Tibial artery (tissue), 4 donors: ENCODE measurements at places on chromosomes 2 and 18.

GRCh38 chr18:76721207-76721996 lies 101.0 kb upstream of the ZNF236 start:
- DNase-seq = no peak
- no peaks in the 10 kb centered on the region for H3K4me1 ChIP-seq
- no peak overlapping the region for H3K27ac ChIP-seq
- no peak overlapping the region for H3K4me3 ChIP-seq
- H3K36me3 ChIP-seq = no peaks in the 10 kb centered on the region

DNA sequence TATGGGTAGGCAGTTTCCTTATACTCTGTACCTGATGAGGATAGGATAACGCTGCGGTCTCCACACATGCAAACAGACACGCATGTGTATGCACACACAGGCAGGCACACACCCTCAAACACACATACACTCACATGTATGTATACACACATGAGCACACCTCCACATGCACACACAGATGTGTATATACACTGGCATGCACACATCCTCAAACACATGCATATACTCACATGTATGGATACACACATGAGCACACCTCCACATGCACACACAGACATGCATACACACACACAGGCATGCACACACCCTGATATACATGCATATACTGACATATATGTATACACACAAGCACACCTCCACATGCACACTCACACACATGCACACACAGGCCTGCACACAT lies 267.8 kb upstream of the HDAC4 start:
- peaks cover 14% of the 10 kb centered on the region for H3K27me3 ChIP-seq
- H3K36me3 ChIP-seq = no peaks in the 10 kb centered on the region
- H3K27ac ChIP-seq = no peak overlapping the region

DNA sequence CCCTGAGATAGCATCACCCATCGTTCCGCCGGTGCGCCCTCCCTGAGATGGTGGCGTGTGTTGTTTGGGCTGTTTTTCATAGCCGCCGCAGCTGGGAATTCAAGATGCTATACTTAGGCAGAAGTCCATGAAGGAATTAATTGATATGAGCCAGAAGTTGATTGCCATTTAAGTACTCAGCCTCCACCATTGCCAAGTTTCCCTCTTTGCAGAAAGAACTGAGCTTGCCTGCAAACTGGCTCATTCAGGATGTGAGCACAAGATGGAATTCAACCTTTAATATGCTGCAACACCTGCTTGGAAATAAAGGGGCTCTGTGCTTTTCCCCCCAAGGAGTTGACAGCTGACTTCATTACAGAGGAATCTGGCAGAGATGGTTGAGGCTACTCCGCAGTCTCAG lies 295.5 kb downstream of the ZNF521 start:
- H3K4me3 ChIP-seq = no peak overlapping the region
- H3K4me1 ChIP-seq = no peaks in the 10 kb centered on the region
- no peak for DNase-seq
- no peaks in the 10 kb centered on the region for H3K36me3 ChIP-seq

- H3K36me3 ChIP-seq = no peaks in the 10 kb centered on the region
- no peak overlapping the region for H3K4me3 ChIP-seq
- no peak overlapping the region for H3K27ac ChIP-seq
- H3K4me1 ChIP-seq = no peaks in the 10 kb centered on the region
- DNase-seq = no peak
- no peaks in the 10 kb centered on the region for H3K27me3 ChIP-seq
These were observed 61.8 kb upstream of the ARL4C start for GRCh38 chr2:234558642-234559041.

- no peak for DNase-seq
- H3K4me3 ChIP-seq = no peak overlapping the region
- H3K4me1 ChIP-seq = peaks cover 20% of the 10 kb centered on the region
- H3K27ac ChIP-seq = no peak overlapping the region
These were observed 7.7 kb downstream of the LOXL3 start for GRCh38 chr2:74546004-74546403.

DNA sequence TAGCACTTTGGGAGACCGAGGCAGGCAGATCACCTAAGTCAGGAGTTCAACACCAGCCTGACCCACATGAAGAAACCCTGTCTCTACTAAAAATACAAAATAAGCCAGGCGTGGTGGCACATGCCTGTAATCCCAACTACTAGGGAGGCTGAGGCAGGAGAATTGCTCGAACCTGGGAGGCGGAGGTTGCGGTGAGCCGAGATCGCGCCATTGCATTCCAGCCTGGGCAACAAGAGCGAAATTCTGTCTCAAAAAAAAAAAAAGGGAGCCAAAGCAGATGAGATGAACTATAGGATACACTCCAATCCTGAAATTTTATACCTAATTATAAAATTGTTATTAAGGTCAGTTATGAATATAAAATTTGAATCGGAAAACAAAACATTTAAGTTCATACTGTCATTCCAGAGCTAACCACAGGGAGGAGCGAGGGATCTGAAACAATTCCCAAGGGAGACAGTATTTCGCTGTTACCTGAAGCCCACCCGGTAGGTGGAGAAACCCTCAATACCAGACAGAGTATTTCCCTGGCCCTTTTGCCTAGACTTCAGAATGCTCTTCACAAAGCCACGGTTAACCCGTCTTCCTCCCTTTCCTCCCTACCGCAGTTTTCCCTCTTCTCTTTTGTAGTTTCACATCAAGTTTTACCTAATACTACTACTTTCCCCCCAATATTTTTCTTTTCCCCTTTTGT lies 1.4 kb downstream of the PPM1G start:
- peak overlapping the region; percentile 85 for H3K4me3 ChIP-seq
- H3K27ac ChIP-seq = no peak overlapping the region
- no peaks in the 10 kb centered on the region for H3K4me1 ChIP-seq
- H3K27me3 ChIP-seq = no peaks in the 10 kb centered on the region
- no peak for DNase-seq

DNA sequence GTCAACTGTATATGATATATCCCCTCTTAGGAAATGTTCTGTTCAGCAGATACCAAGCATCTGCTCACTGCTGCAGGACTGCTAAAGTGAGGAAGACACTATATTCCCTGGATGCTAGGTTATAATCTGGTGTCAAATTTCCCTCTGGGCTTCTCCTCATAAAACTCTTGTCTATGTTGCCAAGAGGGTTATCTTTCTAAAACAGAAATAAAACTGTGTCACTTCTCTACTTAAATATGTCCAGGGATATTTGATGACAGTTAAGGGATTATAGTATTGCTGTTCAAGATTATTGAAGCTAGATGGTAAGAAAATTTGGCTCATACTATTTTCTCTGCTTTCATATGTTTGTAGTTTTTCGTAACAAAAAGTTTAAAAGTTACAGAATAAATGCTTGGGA lies 30.5 kb upstream of the SNRNP27 start:
- no peak for DNase-seq
- H3K27ac ChIP-seq = no peak overlapping the region
- no peak overlapping the region for H3K4me3 ChIP-seq
- H3K4me1 ChIP-seq = no peaks in the 10 kb centered on the region

- H3K36me3 ChIP-seq = no peaks in the 10 kb centered on the region
- DNase-seq = no peak
- H3K4me3 ChIP-seq = no peak overlapping the region
These were observed 166.9 kb downstream of the CDCA7 start for GRCh38 chr2:173521450-173522192.

- H3K27me3 ChIP-seq = no peaks in the 10 kb centered on the region
- no peak overlapping the region for H3K27ac ChIP-seq
- H3K4me3 ChIP-seq = no peak overlapping the region
- H3K4me1 ChIP-seq = peaks cover 6% of the 10 kb centered on the region
- DNase-seq = no peak
These were observed 74.1 kb downstream of the SCG2 start for GRCh38 chr2:223528036-223528435.

GRCh38 chr2:42569883-42570282 lies 1.5 kb downstream of the MTA3 start:
- peak overlapping the region; percentile 82 for H3K27ac ChIP-seq
- peak overlapping the region; percentile 74 for H3K4me3 ChIP-seq
- peaks cover 25% of the 10 kb centered on the region for H3K4me1 ChIP-seq
- peaks cover 21% of the 10 kb centered on the region for H3K36me3 ChIP-seq
- no peak for DNase-seq

DNA sequence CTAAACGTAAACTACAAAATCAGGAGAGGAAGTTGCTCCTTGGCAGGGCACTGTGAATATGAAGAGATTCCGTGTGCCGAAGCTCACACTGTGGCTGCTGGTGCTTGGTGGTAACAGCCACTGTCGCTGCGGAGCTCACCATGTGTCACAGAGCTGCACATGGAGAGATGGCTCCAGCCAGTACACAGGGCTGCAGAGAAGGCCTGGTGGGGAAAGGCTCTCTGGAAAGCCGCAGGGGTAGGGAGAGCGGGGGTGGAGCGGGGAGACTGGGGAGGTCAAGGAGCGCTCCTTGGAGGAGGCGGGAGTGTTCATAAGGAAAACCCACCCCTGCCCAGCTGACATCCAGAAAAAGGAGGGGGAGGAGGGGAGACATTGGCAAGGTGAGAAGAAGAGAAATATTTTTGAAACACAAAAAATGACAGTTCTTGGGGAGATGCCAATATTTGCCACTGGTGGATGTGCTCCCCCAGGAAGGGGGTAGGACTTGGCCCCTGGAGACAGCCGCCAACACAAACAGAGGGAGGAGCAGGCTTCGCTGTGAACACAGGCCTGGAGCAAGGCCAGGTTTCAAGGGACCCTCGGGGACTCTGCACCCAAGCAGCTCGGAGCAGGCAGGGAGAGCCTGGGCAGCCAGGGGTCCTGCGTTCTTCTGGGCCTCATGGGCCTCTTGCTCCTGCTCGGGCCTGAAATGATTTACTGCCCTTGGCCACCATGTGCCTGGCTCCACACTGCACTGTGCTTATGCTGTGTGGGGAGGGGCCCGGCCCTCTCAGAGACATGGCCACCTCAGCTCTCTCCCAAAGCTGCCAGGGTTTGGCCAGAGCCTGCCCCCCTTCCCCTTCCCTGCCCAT lies 102.6 kb upstream of the GLI2 start:
- H3K27me3 ChIP-seq = no peaks in the 10 kb centered on the region
- H3K4me1 ChIP-seq = peaks cover 10% of the 10 kb centered on the region
- no peaks in the 10 kb centered on the region for H3K36me3 ChIP-seq
- H3K4me3 ChIP-seq = no peak overlapping the region
- H3K27ac ChIP-seq = peak overlapping the region; percentile 46

DNA sequence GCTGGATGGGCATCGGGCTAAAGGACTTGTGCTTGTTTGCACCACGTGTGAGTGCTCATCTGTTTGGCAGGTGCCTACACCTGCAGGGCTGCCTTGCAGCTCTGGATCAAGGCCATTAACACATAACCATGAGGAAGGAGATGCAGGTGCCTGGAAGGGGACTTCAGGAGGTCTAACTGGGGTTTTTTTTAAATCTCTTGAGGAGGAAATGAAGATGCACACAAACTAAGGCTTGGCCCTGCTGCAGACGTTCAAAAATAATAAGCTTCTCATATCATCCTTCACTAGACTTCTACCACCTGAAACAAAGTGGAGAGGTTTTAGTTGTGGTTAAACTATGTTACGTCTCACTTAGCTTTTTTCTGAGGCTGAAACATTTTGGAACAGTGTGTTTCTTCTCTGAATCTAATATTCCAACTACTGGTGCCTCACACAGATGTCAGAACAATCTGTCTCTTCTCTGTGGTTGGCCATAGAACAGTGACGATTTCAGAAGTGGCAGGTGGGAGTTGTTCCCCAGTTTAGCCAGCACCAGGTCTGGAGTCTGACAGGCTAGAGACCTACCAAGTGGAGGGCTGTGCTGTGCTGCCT lies 36.5 kb downstream of the BCL2L11 start:
- H3K4me3 ChIP-seq = no peak overlapping the region
- no peak overlapping the region for H3K27ac ChIP-seq
- no peaks in the 10 kb centered on the region for H3K27me3 ChIP-seq
- H3K36me3 ChIP-seq = peaks cover 36% of the 10 kb centered on the region

- H3K27ac ChIP-seq = no peak overlapping the region
- no peaks in the 10 kb centered on the region for H3K4me1 ChIP-seq
- H3K4me3 ChIP-seq = no peak overlapping the region
- H3K27me3 ChIP-seq = peaks cover 29% of the 10 kb centered on the region
- no peaks in the 10 kb centered on the region for H3K36me3 ChIP-seq
These were observed 24.0 kb downstream of the RAX start for GRCh38 chr18:59249199-59249774.

DNA sequence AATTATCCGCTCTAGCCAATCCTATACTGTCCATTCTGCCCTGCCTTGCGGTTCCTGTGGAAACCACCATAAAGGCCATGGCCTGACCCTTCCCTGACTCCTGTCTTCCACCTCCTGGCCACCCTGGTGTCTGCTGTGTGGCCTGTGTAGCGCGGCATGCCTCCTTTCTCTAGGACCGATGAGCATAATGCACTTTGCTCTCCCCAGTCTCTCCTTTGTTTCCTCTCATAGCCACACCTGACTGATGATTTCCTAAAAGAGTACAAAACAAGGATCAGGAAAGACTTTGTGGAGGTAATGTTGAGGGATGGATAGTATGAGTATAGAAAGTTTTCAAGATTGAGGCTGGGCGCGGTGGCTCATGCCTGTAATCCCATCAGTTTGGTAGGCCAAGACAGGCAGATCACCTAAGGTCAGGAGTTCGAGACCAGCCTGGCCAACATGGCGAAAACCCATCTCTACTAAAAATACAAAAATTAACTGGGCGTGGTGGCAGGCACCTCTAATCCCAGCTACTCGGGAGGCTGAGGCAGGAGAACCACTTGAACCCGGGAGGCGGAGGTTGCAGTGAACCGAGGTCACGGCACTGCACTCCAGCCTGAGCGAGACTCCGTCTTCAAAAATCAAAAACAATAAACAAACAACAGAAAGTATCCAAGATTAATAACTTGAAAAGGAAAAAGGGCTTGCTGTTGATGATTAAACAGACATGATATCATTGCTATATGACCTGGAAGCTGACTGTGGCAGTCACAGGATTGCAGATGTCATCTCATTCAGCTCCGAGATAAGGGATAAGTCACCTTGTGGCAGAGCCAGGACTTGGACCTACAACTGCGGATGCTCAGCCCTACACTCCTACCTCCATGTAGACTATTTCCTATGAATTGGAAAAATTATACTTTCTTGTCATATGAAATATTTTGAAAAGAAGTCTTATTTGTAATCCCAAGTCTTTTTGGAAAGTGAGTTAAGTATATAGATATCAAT lies 16.6 kb downstream of the SOWAHC start:
- no peak overlapping the region for H3K4me3 ChIP-seq
- H3K4me1 ChIP-seq = no peaks in the 10 kb centered on the region
- no peak overlapping the region for H3K27ac ChIP-seq
- DNase-seq = no peak
- no peaks in the 10 kb centered on the region for H3K36me3 ChIP-seq
- no peaks in the 10 kb centered on the region for H3K27me3 ChIP-seq

GRCh38 chr2:235161565-235161964 lies 209.7 kb downstream of the SH3BP4 start:
- H3K27ac ChIP-seq = no peak overlapping the region
- H3K4me3 ChIP-seq = no peak overlapping the region
- no peak for DNase-seq
- no peaks in the 10 kb centered on the region for H3K27me3 ChIP-seq
- H3K36me3 ChIP-seq = no peaks in the 10 kb centered on the region
- no peaks in the 10 kb centered on the region for H3K4me1 ChIP-seq
